Stimulated activated CD4-positive, alpha-beta T cell treated with anti-CD3 and anti-CD28 coated beads, Interleukin-2, amount 100 ng/mL, for 4 hours (primary cell): ENCODE measurements at places on chromosomes 2 and 18.

DNA sequence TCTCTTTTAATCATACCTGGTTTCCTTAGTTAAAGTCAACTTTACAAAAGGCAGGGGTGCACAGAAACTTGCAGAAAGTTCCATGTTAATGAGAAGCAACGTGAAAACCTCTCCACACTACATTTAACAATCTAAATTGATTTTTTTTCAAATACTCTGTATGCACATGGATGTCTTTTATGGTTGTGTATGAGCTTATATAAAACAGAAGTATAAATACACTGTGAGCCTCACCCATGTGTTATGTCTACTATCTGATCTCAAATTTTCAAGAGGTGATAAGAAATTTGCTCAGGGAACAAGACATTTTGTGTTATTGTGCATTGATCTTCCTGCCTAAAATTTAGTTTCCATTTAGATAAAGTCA, 617.6 kb downstream of the ADCYAP1 start:
- no peak for DNase-seq

DNA sequence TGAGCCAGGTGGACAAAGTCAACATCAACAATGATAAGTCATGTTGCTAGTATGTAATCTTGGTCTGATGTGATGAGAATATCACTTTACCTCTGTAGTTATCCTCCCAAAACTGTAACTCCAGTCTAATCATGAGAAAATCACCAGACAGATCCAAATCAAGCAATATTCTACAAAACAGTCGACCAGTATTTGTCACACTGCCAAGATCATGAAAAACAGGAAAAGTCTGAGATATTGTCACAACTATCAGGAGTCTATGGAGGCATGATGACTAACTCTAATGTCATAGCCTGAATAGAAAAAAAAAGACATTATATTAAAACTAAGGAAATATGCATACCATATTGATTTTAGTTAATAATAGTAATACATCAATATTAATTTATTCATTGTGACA, 1883.3 kb upstream of the CELF4 start:
- DNase-seq = no peak

GRCh38 chr2:70498054-70498453, 55.6 kb downstream of the TGFA start:
- DNase-seq = no peak

GRCh38 chr2:233114421-233114861, 54.3 kb downstream of the INPP5D start:
- no peak for DNase-seq

- DNase-seq = no peak
Measured at GRCh38 chr2:1653956-1654695, 90.2 kb downstream of the PXDN start.

- no peak for DNase-seq
Measured at GRCh38 chr2:43408407-43409160, 182.2 kb upstream of the ZFP36L2 start.
